ENCODE measurements at places on chromosomes 7 and 10.

- DNase-seq = no peak
These were observed 180.7 kb upstream of the PRSS1 start for GRCh38 chr7:142568435-142569097.

DNA sequence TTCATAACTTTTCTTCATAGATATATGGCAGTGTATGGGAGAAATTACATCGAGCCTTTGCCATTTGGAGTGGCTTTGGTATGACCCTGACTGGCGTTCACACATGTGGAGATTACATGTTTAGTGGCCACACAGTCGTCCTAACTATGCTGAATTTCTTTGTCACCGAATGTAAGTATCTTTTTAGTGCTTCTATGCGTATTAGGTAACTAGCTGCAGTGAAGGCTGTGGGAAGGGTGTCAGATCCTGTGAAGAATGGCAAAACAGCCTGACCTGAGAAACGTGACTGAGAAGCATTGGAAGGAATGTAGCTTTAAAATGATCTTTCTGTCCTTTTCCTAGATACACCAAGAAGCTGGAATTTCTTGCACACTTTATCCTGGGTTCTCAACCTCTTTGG, 34.5 kb upstream of the VDAC2 start:
- DNase-seq = no peak

DNA sequence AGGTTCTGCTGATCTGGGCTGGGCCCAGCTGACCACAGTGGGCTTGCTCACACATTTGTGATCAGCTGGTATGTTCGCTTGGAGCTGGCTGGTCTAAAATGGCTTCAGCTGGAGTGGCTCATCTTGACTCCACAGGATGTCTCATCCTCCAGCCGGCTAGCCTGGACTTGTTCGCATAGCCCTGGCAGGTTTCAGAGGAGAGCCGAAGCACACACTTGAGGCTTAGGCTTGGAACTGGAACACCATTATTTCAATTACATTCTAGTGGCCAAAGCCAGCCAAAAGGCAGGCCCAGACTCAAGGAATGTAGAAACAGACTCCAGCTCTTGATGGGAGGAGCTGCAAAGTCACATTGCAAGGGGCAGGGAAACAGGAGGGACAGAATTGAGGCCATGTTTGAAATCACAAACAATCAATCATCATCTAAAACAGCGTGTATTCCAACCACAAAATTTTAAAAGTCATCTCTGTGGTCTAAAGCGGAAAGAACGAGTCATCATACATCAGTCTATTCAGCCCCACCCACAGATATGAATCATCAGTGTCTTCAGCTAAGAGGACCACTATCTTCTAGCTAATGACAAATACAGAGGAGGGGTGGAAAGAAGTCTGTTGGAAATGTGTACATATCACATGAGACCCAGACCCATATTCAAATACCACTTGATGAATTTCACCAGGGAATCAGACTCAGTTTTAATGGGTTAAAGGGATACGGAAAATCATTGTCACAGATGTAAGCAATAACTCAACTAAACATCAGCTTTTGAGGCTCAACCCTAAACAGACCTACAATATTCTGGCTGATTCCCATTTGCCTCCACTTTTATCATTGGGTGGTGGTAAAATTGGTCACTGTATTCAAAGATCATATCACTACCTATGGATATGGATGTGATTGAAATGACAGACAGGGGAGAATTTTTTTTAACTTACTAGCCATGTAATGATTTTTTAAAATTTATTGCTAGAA, 139.0 kb upstream of the MKLN1 start:
- DNase-seq = no peak

DNA sequence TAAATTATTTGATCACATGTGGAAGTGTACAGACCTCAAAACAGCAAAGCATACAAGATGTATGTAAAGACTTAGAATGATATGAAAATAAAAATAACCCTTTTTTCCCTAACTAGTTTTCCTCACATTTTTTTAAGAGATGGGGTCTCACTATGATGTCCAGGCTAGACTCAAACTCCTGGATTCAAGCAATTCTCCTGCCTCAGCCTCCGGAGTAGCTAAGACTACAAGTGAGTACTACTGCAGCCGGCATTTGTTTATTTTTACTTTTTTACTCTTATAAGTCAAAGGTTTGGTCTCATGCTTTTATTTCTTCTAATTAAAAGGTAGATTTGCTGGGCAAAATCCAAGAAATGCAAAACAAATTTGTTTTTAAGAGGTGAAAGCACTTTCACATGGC, 124.4 kb upstream of the ASAH2 start:
- DNase-seq = no peak

DNA sequence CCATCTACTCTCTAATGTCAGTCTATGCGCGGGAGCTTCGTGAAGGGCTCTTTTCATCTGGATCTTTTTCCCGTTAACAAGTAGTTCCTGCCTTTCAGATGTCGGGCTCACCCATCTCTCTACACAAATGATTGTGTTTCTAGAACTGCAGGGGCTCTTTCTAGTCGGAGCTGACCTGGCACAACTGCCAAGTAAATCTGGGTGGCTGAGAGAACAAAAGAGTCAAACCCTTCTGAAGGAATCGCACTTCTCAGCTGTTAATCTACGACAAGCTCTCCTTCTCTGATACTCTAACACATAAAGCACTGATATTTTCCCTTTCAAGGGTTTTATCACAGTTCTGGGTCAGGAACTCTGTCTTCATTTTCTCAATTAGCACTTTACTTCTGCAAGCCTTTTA, 144.7 kb downstream of the NRP1 start:
- DNase-seq = no peak

- DNase-seq = no peak
These were observed 22.4 kb downstream of the CFAP69 start for GRCh38 chr7:90267263-90267858.

GRCh38 chr10:104796823-104797222, 155.7 kb downstream of the SORCS3 start:
- DNase-seq = no peak

DNA sequence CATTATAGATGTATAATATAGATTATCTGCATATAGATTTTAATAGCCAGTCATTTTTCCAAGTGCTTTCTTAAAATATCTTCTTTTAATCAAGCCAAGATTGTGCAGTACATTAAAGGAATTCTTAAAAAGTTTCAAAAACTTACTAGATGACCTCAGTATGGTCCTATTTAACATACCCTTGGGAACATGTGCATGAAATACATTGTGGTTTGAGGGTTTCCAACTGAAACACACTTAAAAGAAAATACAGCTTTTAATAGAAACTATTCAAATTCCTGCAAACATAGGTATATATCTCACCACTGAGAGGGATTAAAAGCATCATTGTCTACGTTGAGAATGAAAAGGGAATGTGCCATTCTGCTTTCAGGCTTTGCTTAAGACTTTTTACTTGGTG, 364.9 kb downstream of the SUGCT start:
- no peak for DNase-seq

DNA sequence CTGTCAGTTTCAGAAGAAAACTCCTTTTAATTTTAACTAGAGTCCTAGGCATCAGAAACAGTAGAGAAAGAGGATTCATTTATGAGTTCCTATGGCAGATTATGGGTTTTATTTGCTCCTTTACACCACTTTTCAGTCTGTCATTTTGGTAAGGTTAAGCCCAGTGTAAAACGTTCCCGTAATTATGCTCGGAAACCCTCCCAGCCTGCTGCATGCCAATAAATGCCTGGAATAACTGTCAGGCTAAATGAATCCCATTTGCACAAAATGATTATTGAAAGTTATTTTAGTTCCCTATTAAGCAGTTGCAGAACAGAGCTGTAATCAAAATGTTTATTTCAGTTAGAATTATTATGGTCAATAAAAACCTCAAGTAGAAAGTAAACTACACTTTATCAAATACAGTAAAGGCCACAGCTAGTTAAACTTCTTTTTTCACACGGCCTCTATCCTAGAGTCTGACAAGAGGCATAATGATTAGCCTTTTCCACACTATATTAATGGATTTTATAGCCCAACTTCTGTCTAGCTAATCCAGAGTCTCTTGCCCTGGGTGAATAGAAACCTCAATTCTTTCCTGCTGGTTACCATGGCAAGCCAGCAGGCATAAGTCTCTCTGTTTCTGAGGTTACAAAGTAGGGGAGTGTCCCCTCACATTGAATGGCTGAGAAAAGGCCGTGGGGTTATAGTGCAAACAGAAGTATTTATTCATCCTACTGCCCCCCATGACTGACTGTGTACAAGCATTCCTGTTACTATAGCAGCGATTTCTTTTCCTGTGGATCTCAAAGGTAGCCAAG, 80.8 kb upstream of the NPVF start:
- no peak for DNase-seq

DNA sequence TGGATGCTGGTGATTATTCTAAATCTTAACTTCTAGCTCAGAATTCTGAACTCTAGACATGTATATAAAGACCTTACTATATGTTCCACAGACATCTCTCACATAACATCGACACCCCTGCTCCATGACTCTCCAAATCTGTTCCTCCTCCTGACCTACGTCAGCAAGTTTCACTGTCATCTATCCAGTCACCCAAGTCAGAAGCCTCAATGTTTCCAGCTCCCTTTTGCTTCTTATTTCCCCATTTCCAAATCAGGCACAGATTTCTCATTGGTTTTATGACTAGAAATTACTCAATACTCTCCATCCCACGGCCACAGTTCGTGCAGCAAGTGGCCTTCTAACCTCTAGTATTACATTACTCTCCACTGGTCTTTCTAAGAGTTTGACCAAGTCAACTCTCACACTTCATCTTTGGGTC, 28.5 kb downstream of the EPC1 start:
- no peak for DNase-seq

GRCh38 chr7:26346611-26347203, 55.0 kb downstream of the SNX10 start:
- no peak for DNase-seq

GRCh38 chr7:66529883-66530610, 98.6 kb upstream of the KCTD7 start:
- DNase-seq = no peak

GRCh38 chr10:127090138-127090537, 106.3 kb downstream of the INSYN2A start:
- DNase-seq = peak; percentile 4

- DNase-seq = no peak
These were observed 53.2 kb downstream of the STK17A start for GRCh38 chr7:43636093-43636492.

- DNase-seq = no peak
These were observed 41.8 kb downstream of the CD36 start for GRCh38 chr7:80679921-80680907.

GRCh38 chr10:18140957-18141845, 977 bp downstream of the CACNB2 start:
- peak; percentile 56 for DNase-seq

DNA sequence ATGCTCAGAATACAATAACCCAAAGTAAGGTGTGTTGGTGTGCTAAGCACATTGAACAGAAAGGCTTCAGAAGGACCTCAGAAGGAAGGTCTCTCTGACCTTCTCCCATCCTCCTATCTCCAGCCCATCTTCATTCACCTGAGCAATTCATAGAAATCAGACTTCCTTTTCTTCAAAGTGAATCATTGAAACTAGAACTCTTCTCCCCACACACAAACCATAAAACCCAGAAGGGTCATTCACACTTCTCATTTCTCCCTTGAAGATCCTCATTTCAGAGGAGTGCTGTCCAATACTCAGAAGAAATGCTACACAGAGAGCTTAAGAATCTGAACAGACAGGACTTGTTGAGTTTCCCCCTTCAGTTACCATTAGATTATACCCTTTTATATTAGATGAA, 89.5 kb downstream of the VWDE start:
- no peak for DNase-seq

- peak; percentile 86 for DNase-seq
These were observed at the start of gene CABCOCO1 for GRCh38 chr10:61662794-61663259. CABCOCO1 (plus strand) TSS chr10:61662929; CDS start chr10:61662973, 44 bp downstream.

GRCh38 chr7:2965301-2965700, 78.4 kb downstream of the CARD11 start:
- DNase-seq = no peak

- no peak for DNase-seq
These were observed 58.5 kb upstream of the FOXP2 start for GRCh38 chr7:114356133-114356532.

DNA sequence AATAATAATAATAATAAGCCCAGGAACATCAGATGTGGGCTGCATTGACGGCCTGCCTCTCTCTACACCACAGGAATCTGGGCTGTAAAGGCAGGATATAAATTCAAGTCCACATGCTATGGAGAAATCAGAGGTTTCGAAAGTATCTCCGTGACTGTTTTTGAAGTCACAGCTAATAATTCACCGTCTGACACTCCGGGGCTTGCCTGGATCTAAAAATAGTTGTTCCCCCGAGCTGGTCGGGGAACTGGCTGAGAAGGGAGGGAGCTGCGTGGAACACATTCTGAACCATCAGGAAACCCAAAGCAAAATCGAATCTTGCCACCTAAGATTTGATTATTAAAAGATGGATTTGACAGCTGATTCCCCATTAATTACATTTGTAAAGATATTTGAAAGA, 35.4 kb downstream of the KLF6 start:
- DNase-seq = no peak

DNA sequence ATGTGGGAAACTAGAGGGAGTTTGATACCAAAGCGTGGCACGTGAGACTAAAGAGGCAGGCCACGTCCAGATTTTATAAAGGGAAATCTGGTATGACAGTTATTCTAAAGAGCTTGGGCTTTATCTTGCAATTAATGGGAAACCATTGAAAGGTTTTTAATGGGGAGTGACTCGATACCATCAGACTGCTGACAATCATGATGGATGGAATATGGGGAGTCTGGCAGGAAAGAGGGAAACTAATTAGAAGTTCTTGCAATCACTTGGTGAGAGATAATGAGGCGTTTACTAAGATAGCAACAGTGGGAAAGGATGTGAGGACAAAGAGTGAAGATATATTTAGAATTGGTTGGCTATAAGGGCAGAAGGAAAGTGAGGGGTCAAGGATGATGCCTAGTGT, 94.0 kb downstream of the MBL2 start:
- DNase-seq = no peak

GRCh38 chr7:74015670-74016069, 12.3 kb upstream of the ELN start:
- DNase-seq = no peak

DNA sequence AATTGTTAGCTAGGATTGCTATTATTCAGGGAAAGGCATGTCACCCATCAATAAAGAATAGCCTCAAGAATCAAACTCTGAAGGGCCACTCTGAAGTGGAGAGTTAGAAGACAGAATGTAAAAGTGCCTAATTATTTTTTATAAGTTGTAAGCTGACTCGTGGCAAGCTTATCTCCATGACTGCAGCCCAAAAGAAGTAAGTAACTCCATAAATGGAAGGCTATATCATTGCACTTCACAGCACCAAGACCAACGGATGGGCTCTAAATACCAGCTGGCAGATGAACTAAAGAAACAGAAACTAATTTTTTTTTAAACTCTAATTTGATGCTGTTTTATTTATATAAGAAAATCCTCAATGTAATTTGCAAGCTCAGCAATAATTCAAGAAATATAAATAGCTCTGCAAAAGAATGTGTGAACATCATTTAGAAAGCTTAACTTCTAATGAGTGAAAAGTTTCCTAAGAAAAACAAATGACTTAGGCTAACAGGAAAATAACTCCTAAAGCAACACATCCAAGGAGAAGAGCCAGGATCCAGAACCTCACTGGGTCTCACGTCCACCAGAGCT, 165.5 kb downstream of the SNX13 start:
- no peak for DNase-seq

GRCh38 chr7:49778731-49779270, 5.4 kb downstream of the VWC2 start:
- DNase-seq = no peak

- peak; percentile 92 for DNase-seq
These were observed 65.3 kb downstream of the NPY start for GRCh38 chr7:24349339-24349738.

GRCh38 chr10:182441-183201, 47.4 kb downstream of the ZMYND11 start:
- DNase-seq = no peak

GRCh38 chr10:105843786-105844185, 1202.7 kb downstream of the SORCS3 start:
- DNase-seq = no peak

Measured in ELF-1 (cell line).